IMR-90 (cell line): ENCODE measurements at places on chromosomes 4 and X.

DNA sequence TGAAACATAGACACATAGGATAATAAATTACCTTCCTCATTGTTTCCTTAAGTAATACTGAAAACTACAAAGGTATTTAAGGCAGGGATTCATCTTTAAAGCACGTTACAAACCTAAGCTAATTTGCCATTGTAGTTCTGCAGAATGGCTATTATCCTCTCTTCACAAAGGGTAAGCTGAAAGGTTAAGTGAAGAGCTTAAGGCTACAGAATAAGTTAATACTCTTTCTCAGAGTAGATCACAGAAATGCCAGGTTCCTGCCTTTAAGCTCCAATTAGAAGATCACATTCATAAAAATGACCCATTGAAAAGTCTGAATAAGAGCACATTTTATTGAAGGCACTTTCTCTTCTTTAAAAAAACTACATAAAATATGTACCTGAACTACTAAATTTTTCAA lies 42.1 kb upstream of the PRDM5 start:
- no peak for DNase-seq

GRCh38 chrX:56248492-56248891 lies 16.3 kb downstream of the KLF8 start:
- peak; percentile 25 for DNase-seq

DNA sequence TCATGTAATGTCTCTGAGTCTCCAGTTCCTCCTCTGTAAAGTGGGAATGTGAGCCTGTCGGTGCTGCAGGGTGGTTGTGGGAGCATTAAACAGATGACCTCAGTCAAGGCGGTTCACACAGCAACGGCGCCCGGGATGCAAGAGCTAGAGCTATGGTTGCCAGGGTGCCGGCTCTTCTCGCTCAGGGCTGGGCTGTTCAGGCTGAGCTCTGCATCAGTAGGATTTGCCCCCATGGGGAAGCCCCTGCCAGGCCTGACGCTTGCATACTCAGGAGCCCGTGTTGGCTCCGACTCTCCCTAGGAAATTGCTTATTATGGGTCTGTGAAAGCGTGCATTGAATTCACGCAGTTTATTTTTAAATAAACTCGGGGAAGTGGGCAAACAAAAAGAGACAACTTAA lies 67.3 kb downstream of the PSAPL1 start:
- no peak for DNase-seq

DNA sequence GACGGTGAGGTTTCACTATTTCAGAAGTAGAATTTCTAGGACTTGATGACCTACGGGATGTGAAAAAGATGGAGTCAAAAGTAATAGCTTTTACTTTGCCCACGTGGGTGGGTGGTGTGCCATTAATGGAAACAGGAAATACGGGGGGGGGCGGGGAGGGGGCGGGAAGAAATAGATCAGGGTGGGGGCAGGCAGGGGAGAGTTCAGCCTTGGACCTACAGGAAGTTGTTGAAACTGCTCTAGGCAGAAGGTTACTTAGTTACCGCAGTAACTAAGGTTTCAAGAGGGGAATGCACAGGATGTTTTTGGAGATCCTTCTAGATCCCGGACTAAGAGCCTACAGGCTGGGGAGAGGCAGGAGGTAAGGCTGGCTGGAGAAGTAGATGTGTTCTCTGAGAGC lies 3.6 kb upstream of the FHL1 start:
- DNase-seq: no peak

DNA sequence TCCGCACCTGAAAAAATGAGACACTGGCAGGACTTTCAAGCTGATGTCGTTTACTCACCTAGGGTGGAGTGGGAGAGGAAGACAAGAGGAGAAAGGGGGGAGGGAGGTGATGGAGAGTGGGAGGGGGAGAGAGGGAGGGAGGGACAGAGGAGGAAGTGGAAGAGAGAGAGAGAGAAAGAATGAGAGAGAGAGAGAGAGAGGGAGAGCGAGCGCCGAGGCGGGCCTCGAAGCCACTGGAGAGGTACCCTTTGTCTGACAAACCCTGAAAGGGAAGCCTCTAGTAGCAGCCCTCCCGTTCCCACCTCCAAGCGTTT lies 296 bp upstream of the ADGRL3 start:
- no peak for DNase-seq

DNA sequence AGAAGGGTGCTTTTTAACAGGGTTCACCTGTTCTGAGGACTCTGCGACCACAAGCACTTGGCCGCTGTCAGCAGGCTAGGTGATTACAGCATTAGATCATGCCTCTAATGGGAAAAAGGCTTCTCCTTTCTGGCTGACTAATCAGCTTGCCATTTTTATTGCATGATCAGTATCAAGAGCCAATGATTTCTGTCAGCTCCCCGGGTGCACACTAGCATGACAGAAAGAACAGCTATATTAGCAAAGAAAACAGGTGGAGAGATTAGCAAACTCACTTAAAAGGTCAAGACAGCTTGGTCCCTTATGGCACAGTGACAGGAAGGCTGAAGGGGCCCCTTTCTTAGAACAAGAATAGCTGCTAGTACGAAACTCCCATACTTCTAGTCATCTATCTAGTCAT lies 170.0 kb downstream of the SMIM20 start:
- peak; percentile 95 for DNase-seq
